ENCODE measurements at places on chromosomes 12 and 14.

DNA sequence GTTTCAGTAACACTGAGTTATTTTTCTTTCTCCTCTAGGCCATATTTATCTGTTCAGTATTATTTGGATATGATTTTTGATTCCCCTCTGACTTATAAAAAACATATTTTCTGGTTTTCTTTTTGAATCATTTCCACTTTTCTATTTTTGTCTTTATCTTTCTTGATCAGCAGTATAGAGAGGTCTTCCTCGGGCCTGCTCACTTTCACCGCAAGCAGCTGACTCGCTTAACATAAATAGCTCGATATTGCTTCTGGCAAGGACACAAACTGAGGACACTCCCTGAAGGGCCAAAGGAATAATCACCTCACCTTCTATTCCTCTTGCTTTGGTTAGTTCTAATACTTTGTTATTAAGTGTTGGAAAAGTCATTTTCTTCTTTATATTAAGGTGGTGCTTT is 25.8 kb upstream of the TRHDE start:
- no peak for DNase-seq

- no peak for DNase-seq
Measured at GRCh38 chr14:43754838-43755237, 752.2 kb downstream of the FSCB start.

DNA sequence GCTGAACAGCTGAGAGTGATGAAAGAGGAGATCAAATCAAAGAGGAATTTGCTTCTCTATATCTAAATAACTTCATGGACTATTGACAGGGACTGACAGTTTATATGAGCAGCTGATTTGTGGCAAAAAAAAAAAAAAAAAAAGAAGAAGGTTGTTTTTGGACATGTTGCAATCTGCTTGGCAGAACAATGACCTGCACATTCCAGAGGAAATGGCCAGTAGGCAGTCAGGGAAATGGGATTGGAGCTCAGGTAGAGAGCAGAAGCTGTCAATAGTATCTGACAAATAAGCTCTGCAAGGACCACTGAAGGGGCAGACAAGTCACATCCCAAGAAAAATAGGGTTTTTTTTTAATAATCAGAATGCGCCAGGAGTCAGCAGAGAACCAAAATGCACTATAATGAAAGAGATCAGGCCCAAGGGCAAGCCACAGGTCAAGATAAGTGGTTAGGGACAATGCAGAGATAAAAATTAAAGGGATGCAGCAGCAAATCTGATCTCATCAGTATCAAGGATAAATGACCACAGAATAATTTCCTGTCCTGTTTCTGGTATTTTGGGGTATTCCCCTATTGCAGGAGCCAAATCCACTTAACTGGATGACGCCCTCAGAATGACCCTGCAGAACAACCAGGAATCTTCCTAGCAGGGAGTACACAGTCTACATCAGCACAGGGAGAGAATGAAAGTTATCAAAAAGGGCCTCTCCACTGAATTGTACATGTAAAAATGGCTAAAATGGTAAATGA is 22.6 kb upstream of the DUSP16 start:
- no peak for DNase-seq

- DNase-seq = no peak
Measured at GRCh38 chr14:23605931-23606585, 27.5 kb upstream of the JPH4 start.

DNA sequence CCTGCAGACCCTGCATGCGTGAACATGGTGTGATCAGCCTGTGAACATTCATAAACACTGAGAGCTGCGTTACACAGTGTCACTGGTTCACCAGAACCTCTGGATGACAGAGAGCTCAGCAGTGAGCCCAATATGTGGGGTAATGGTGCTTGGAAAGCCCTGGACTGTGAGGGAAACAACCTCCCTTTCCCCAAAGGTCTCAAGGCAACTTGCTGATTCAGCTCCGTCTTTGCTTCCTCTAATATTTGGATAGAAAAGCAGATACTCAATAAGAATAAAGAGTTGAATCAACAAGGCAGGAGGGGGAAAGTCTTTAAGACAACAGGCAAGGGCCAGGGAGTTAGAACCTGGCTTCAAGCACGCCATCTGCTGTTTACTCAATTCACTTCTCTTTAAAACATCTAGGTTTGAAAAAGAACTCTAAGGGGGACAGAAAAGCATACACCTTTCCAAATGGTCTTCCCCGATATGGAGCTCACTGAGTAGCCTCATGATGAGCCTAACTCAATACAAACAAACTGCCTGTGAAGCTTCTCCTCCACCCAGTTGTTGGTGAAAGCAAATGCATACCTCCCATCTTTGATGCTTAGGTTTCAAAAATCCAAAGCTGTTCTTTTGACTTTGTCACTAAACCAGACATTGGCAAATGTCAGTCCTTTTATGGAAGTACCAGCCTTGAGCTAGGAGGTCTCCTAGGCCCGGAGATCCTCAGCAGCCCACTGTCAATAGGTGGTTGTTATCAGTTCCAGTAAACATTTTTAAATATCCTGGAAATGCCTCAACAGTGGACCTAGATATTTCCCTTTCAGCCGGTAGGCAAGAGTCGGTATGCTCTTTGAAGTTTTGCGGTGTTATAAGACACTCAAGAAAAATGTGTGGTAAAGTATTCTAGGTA is 76.1 kb downstream of the SAMD4A start:
- DNase-seq = no peak

DNA sequence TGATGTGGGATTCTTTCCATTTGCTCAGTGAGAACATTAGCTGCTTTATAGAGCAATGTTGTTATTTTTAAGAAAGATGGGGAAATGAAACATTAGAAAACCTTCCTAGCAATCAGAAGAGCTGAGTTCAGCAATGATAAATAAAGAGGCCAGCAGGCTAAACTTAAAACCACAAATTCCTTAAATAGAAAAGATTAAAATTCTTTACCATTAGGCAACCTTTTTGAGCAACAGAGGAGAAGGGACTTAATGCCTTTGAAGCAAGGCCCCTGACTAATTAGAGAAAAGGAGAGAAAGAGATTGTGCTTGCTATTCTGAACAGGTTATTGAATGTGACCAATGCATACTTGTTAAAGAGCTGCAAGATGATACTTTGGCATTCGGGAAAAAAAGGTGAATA is 160.8 kb upstream of the LMO3 start:
- DNase-seq = no peak

- no peak for DNase-seq
Measured at GRCh38 chr14:105280525-105280924, 20.3 kb downstream of the BRF1 start.

- no peak for DNase-seq
Measured at GRCh38 chr14:86153480-86153879, 623.5 kb downstream of the FLRT2 start.

GRCh38 chr12:4742416-4742970 is 22.3 kb downstream of the GALNT8 start:
- DNase-seq = no peak

DNA sequence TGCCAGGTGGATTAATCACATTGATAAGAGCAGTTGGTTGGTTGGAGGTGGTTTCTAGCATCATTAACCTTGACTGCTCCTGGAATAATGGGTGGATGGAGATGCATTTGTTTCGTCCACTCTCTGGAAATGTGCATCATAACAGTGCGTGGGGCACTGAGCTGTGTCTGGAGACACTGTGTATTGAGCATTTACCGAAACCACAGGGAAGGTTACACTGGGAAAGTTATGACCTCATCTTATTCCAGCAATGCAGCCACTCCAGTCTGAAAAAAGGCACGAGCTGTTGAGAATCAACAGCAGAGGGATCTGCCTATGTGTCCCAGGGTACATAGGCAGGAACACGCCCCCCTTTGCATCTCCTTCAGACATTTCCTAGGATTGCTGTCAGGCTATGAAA is 27.2 kb downstream of the RNFT2 start:
- no peak for DNase-seq

GRCh38 chr12:45242180-45242579 is 26.3 kb downstream of the ANO6 start:
- DNase-seq = no peak

DNA sequence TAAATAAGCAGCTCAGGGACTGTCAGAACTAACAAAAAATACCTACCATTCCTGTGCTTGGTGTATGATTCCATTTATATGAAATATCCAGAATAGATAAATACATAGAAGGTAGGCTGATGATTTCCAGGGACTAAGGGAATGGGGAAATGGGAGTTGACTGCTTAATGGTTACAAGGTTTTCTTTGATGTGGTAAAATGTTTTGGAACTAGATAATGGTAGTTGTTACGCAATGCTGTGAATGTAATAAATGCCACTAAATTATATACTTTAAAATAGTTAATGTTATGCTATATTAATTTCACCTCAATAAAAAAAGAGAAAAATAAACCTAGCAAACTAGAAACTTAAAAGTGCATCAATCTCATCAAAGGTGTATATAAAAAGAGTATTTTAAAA is 41.1 kb downstream of the CEP83 start:
- DNase-seq = no peak

GRCh38 chr12:107351109-107351508 is 257.8 kb upstream of the CRY1 start:
- no peak for DNase-seq

DNA sequence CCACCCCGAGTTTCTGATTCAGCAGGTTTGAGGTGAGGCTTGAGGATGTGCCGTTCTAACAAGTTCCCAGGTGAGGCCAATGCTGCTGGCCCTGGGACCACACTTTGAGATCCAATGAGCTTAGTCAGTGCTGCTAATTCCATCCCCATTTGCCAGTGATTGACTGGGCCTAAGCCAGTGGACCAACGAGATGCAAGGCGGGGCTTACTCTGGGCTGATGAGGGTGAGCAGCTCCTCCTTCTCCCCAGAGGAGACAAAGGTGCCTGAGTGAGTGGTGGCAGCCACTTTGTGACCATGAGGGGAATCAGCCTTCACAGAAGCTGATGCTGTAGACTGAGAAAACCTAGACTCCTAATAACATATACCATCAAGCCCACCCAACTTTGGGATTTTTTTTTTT is 23.1 kb upstream of the HNF1A start:
- no peak for DNase-seq

DNA sequence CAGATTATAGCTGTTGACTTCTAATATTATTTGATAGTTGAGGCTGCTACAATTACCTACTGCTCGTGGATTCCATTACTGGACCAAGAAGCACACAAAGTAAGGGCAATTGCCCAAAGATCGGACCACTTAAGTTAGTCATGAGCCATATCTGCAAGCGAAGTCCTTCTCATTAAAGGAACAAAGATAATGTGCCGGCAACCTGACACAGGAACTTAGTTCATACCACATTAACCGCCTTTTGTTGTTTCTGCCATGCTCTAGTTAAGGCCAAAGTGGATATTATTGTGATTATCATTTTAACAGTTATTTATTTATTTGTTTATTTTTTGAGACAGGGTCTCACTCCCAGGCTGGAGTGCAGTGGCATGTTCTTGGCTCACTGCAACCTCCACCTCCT is 38.1 kb upstream of the TMED10 start:
- no peak for DNase-seq

GRCh38 chr12:45327823-45328383 is 112.0 kb downstream of the ANO6 start:
- no peak for DNase-seq

- DNase-seq = no peak
Measured at GRCh38 chr14:55126034-55126433, 3.0 kb upstream of the LGALS3 start.

GRCh38 chr12:31887109-31887811 is 72.0 kb upstream of the RESF1 start:
- DNase-seq = no peak

- DNase-seq = no peak
Measured at GRCh38 chr12:128594521-128594920, 229.2 kb downstream of the SLC15A4 start.

DNA sequence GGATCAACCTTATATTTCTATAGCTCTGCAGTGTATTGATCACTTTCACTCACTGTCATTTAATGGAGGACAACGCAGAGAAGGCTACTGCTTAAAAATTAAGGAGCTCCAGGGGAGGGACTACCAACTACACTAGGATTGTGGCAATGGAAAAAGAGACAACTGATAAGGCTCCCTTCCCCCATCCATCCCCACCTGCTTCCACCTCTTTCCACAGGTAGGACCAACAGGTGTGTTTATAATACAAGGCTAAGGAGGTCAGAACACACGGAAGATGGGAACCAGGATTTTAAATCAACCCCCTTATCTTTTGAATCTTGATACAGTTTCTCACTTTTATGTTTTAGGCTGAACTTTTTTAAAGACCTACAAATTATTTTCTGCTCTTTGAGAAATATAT is 90.8 kb downstream of the STAB2 start:
- DNase-seq = no peak

DNA sequence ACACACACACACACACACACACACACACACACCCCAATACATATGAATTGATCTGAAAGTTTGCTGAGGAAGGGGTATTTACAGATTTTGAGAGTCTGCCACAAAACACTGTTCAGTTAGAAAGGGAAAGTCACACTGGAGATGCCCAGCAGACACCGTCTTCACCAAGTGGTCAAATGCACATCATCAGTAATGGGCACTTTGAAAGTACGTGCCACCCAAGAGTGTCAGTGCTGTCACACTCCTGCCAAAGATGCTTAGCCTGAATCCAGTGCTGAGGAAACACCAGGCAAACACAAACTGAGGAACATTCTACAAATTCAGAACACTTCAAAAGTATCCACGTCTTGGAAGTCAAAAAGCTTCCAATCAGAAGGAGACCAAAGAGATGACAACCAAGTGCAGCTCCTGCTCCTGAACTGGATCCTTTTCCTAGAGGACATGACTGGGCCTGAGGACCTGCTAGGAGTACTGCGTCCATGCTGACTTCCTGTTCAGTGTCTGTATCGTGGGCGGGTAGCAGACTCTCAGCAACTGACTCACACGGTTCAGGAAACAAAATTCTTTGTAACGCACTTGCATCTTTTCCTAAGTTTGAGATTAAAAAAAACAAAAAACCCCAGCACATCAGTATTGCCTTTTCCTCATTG is 18.6 kb downstream of the PSMC1 start:
- no peak for DNase-seq

DNA sequence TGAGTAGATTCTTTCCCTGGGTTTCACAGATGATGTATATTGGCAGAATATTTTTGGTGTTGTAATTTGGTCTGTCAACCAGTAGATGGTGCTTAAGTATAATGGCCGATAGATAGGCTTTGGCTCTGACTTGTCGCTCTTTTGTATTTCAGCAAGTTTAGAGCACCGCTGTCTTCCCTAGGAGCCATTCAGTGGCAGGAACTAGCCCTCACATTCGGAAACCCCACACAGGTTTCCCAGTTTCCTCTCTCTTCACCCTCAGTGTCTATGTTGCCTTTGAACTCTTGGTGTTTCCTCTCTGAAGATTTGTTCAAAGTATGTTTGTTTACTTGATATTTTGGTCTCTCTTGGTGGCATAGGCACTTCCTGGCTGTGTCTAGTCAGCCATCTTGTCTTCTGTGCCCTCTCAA is 102.2 kb downstream of the GPHN start:
- DNase-seq = no peak

GRCh38 chr14:74464785-74465184 is 28.3 kb downstream of the NPC2 start:
- no peak for DNase-seq

- no peak for DNase-seq
Measured at GRCh38 chr12:128266541-128267130, 334 bp upstream of the TMEM132C start.

- no peak for DNase-seq
Measured at GRCh38 chr12:94133964-94134795, 14.2 kb upstream of the PLXNC1 start.

All from NK-92 treated with Interleukin-12 subunit alpha and Interleukin-12 subunit beta, amount 100 ng/mL, for 24 hours (cell line).